ENCODE measurements at places on chromosomes 3 and 15.

- DNase-seq, result peak; percentile 77
Observed at GRCh38 chr3:152268555-152269055, at the start of gene MBNL1. TSS of gene MBNL1 (plus strand) at chr3:152268929. CDS start at chr3:152300194, 31,265 bp downstream.

GRCh38 chr3:122357828-122358702 lies 25.0 kb downstream of the MIX23 start:
- DNase-seq, result no peak

- peak; percentile 18 for DNase-seq
Observed at GRCh38 chr3:125585595-125586223, 9.6 kb downstream of the OSBPL11 start.

- DNase-seq, result no peak
Observed at GRCh38 chr3:42339321-42339720, 71.1 kb downstream of the LYZL4 start.

- no peak for DNase-seq
Observed at GRCh38 chr3:30843877-30844276, 50.6 kb downstream of the GADL1 start.

DNA sequence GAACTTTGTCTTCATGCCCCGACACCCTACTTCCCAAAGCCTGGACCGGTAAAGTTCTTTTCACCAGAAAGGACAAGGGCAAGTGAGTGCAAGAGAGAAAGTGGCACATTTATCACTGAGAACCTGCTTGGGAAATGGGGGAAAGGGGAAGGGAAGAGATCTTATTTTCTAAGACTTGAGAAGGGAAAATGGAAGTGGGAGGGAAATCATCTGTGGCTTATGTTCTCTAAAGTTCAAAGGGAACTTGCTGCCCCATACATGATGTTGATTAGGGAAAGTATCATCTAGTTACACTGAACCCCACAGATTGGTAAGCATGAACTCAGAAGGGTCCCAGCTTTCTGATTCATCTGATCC lies 199.5 kb upstream of the LPP start:
- no peak for DNase-seq

GRCh38 chr15:56871185-56871584 lies 47.3 kb upstream of the TCF12 start:
- no peak for DNase-seq

- no peak for DNase-seq
Observed at GRCh38 chr3:162770551-162770950, 1273.9 kb downstream of the OTOL1 start.

DNA sequence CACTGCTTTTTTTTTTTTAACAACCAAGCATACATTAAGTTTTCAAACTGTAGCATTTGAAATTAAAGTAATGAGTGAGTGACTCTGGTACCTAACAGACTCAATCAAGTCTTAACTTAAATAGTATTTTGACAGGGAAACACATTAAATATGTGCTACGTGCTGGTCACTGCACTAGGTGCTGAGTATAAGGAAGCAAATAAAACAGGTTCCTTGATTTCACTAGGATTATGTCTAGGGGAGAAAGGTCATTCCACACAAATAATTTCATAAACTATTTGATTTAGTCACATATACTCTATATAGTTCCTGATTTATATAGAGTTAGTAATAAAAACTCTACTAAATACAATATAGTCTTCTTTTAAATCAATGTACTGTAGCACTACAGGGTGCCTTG lies 89.4 kb downstream of the SUCLG2 start:
- no peak for DNase-seq

DNA sequence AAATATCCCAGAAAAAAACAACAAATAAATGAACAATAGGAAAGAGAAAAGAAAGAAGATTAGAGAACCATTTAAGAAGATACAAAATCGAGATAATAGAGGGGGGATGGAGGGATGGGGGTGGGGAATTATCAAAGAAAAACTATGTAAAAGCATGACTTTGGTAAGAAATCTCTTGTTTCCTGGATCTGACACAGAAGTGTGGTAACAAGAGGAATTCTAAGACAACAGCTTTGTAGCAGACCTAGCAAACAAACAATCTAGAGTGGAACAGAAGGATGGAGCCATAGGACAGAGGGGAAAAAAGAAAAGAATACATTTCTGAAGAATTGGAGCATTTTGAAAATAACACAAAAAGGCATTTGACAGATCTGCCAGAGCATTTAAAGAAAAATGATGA lies 49.3 kb upstream of the HEG1 start:
- DNase-seq, result no peak

DNA sequence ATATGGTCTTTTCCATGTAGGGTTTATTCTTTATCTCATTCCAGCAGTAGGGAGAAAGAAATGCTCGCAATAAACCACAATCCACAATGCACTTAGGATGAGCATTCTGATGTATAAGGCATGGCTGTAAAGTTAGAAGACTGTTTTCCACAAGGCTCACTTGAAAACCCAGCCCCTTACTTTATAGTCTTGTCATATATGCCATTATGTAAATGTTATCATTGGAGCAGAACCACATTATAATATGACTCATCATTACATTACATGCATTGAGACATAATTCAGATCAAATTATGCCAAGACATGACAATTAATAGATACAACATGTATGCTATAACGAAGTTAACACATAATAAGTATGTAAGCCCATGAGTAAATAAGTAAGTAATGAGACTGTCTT lies 348.1 kb downstream of the LSAMP start:
- no peak for DNase-seq

DNA sequence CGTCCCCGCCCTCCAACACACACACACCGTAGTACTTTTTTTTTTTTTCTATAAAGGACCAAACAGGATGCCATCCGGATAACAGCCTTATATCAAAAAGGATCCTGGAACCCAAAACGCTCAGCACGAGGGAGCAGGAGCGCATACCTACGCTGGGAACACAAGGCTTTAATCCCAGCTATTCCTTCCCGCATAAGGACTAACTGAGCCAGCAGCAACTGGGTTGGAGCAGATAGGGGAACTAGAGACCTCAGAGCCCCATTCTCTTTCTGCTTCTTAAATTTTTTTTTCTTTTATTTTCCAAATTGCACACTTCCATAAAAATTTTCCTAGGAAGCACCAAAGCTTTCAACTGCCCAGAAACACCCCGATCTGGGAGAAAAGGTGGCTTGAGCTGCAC lies 1.3 kb downstream of the TRANK1 start:
- DNase-seq, result no peak

- no peak for DNase-seq
Observed at GRCh38 chr3:70386043-70386442, 73.6 kb upstream of the MDFIC2 start.

- no peak for DNase-seq
Observed at GRCh38 chr3:196499061-196499460, 4.5 kb downstream of the RNF168 start.

DNA sequence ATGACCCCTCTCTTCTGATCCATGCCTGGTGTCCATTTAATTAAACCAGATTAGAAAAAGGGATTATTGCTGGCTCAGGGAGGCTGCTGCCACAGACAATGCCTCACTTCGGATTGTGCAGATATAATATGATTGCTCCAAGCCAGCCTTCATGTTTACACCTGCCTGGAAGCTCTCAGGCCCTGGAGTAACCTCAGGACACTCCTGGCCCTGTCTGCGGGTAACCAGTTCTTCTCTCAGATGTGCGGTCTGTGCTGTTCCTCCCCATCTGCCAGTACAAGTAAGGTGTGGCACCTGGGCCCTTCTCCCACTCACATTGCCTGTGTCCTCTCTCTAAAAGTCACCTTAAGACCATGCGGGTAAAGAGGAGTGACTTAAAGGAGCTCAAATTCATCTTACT lies 8.8 kb upstream of the GOLGA8J start:
- DNase-seq, result no peak

DNA sequence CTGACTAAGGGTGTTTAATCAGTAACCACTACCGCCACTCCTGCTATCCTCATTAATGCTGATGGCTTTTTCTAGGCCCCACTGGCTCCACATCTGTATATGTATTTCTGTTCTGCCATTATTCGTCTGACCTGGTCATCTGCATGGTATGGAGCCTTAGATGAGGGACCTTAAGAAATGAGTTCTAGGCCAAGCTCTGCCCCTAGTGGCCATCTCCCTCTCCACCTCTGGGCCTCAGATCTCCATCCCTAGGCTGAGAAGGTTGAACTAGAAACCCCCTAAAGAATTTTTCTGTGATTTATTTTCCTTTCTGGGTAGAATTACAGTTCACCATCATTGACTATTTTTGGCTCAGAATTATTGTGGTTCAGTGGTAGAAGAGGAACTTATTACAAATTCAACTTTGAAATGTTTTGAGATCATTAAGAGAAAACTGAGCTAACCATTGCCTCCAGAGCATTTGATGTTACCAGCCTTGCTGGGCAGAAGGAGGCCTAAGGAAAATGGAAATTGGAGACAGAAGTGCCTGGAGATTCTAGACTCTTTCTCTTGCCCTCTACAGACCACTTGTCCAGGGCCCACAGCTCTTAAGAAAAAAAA lies 325.2 kb upstream of the NR2E3 start:
- no peak for DNase-seq

DNA sequence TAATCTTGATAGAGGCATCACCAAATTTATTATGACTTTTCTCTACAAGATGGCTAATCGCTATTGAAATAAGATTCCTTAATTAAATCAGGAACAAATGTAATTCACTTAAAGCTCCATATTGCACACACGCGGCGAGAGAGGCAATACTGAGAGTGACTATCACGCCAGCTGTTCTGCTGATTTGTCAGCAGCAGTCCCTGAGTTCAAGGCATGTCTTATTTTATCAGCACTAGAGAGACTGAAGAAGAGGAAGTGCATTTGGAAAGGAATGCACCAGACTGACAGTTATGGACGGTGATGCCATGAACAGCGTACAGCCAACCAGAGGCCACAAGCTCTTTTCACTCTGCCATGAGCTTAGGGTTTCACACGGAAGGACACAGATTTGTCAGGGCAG lies 83.6 kb upstream of the SLCO3A1 start:
- DNase-seq, result no peak

GRCh38 chr15:38354315-38354929 lies 99.5 kb upstream of the FAM98B start:
- peak; percentile 16 for DNase-seq

All from activated CD4-positive, alpha-beta T cell treated with anti-CD3 and anti-CD28 coated beads for 1 hour (primary cell).